Fibroblast of skin of right quadriceps (primary cell): ENCODE measurements at places on chromosomes 11 and 22.

- no peak for DNase-seq
Measured at GRCh38 chr11:74791333-74792100, 42.9 kb downstream of the RNF169 start.

DNA sequence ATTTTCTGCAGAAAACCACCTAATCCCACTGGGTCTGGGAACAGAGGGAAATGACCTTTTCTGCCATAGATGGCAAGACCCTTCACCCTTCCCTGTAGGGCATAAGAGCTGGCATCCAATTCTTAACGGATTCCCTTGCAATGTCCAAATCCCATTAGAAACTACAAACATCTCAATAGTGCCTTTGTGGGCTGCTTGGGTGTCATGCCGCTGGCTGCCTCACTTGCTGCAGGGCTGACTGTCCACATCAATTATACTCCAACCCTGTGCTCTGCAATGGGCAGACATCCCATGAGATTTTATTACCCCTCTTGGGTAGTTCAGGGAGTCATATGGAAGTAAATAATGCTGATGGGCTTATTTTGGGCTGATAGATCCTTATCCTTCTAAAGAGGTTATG is 7.3 kb downstream of the GRAP2 start:
- no peak for DNase-seq

- peak; percentile 35 for DNase-seq
Measured at GRCh38 chr11:105189581-105189980, 50.0 kb upstream of the CARD18 start.

DNA sequence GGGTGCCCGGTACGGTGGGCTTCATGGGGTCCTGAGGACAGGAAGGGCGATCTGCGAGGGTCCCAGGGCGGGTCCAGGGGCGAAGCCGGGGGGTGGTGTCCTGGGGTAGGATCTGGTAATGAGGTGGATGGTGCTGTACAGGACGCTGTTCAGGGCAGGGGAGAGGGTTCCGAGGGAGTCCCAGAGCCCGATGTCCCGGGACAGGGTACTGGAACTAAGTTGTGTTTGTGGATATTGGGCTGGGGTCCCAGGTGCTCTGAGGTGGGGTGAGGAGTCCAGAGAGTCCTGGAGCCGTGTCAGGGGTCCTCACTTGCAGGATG is 426 bp downstream of the LZTR1 start:
- DNase-seq, result no peak

DNA sequence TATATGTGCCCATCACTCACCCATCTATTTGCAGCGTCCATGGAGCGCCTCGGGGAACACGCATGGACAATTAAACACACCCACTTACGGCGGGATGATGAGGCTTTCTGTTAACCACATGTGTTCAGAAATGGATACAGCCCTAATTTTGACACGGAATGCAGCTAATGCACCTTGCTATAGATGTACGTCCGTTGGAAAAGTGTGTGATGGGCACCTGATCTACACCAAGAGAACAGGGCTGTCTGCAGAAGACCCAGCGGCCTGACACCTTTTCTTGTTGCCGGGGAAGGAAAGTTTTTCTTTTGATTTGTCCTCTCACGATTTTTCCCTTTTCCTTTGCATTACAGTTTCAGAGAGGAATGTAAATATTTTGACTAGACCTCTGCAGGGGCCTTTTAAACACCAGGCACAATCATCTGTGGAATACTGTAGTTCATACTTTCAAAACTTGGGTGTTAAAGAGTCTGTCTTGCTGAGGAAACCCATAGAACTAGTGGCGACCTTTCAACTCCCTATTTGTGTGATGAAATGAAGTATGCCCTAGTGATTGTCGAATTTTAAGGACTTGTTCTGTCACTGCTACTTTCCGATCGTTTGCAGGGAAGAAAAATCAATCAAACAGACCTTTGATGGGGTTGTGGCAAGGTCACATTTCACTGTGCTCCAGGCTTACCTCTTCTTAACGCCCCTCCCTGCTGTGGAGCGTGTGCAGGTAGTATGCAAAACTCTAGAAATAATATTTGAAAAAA is 16.5 kb upstream of the PAX6 start:
- DNase-seq, result no peak

DNA sequence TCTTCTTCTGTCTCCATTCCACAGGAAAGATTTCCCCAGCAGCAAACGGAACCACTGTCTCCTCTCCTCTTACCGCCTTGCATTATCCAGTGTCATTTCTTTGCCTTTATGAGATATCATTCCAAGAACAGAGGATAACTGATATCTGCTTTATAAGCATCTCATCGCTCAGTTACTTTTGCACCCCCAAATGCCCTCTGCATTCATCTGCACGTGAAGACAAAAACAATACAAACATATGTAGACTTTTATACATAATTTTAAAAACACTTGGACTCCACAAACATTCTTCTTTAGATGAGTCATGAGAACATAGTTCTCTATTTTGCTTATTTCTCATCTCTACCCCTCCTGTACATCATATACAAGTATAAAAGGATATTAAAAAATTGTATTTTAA is 512 bp upstream of the OR51T1 start:
- no peak for DNase-seq

DNA sequence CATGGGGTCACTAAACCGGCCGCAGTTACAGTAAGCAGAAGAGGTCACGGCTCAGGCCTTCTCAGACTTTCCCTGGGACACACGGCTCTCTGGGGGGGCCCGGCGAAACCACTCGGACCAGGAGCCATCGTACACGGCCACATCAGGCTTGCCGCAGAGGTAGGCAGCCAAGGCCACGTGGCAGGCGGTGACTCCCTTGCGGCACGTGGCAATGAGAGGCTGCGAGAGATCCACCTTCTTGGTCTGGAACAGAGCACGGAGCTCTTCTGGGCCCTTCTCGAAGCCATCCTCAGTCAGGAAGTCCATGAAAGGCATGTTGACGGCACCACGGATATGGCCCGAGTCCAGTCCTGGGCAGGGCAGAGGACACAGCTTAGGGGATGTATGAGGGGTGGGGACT is 8.3 kb downstream of the TST start:
- DNase-seq, result no peak

DNA sequence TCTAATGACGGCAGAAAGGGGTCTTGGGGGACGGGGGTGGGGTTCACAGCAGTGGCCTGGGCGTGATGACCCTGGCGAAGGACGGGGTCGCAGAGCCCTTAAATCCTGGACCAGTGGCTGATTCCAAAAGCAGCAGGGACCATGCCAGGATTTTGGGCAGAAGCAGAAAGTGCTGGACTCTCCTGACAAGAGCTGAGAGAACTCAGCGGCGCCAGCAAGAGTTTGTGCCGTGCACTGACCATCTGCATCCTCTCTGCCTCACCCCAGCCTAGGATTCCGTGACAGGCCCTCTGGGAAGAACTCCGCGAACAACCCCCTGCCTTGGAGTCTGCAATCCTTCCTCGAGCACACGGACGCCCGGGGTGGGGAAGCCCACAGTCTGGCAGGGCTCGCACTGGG is 644 bp upstream of the NDUFV1 start:
- no peak for DNase-seq

DNA sequence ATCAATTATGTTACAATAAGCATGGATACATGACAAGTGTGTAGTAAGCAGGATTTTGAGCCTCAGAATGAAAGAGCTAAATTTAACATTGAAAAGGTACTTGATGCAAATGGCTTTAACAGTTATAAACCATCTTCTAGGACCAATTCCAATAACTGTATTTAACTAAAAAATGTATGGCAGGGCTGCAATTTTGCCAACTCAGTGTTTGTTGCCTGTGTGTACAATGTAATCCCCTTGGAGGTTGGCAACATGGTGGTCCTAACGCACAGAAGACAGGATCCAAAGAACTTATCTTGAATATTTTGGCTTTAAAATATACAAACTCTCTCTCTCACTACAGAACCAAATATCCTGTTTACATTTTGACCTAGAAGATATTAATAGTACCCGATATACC is 2314.1 kb downstream of the LRRC4C start:
- DNase-seq, result no peak

DNA sequence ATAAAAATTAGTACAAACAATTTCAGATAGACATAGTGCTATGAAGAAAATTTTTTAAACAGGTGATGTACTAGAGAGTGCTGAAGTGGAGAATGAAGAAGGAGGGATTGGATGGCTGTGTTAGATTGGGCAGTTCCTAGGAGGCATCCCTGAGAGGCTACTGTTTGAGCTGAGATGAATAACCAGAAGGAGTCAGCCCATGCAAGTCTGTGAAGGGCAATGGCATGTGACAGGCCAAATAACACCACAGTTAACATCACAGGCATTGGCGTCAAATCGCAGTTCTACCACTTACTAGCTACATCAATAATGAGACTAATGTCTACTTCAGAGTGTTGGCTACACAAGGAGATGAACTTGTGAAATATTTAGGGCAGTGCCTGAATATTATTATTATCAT is 35.4 kb downstream of the HORMAD2 start:
- DNase-seq, result no peak

- DNase-seq, result no peak
Measured at GRCh38 chr11:15720460-15720859, 605.7 kb downstream of the INSC start.

- no peak for DNase-seq
Measured at GRCh38 chr11:75509020-75509720, 16.6 kb downstream of the GDPD5 start.

- DNase-seq, result no peak
Measured at GRCh38 chr11:45247433-45247832, 38.7 kb downstream of the SYT13 start.

- no peak for DNase-seq
Measured at GRCh38 chr11:118742304-118742703, 48.7 kb downstream of the DDX6 start.

DNA sequence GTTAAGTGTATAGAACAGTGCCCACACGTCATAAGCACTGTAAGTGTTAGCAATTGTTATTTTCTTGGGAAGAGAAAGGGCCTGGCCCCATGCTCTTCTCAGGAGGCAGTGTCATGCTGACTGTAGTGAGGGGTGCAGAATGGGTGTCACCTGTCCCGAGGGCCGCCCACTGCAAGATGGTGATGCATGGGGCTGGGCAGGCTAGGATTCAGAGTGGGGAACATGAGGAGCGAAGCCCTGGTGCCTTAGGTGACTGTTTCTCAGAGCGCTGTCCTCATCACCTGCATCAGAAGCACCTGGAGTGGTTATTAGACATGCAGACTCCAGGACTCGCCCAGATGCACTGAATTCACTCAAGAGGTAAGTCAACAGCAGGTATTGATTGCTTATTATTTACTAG is 101.0 kb upstream of the PARVA start:
- DNase-seq, result no peak

- no peak for DNase-seq
Measured at GRCh38 chr11:5611627-5612026, 13.2 kb upstream of the TRIM34 start.

GRCh38 chr11:2586087-2586792 is 113.6 kb downstream of the KCNQ1OT1 start:
- DNase-seq, result no peak

DNA sequence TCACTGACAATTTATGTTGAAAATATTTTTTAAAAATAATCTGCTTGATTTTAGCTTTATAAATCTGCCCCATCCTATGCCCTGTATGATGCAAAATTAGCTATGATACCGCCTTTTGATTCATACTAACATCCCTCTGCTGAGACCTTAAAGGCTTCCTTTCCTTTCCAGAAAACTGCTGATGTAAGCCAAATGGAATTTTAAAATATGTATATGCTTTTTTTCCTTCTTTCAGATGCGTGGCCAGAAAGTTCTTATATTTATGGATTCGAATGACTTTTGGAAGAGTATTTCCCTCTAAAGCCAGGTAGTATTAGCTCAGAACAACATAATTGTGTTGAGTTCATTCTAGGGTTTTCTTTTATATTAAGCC is 34.5 kb downstream of the SFI1 start:
- peak; percentile 53 for DNase-seq

- DNase-seq, result no peak
Measured at GRCh38 chr11:87894961-87895360, 280.3 kb downstream of the RAB38 start.

GRCh38 chr11:119624102-119624615 is 104.8 kb downstream of the NECTIN1 start:
- DNase-seq, result no peak

GRCh38 chr11:118881228-118881627 is 2.5 kb upstream of the CXCR5 start:
- no peak for DNase-seq

DNA sequence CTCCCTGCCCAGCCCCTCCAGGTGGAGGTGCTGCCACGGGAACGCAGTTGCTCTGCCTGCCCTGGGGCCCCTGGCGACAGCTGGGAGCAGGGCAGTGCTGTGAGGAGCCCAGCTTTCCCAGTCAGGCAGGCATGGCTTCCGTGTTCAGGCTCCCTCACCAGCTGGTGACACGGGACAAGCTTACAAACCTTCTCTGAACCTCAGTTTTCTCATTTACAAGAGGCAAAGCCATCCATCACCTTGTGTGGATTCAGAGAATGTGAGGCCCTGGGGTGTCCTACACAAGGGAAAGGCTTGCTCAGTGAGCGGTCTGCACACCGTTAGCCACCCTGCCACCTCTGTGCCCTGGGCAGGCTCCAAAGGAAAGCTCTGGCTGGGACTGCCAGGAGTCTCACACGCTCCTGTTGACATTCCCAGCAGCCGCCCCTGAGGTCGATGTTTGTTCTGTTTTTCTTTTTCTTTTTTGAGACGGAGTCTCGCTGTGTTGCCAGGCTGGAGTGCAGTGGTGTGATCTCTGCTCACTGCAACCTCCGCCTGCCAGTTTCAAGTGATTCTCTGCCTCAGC is 23.5 kb downstream of the SUN2 start:
- no peak for DNase-seq

DNA sequence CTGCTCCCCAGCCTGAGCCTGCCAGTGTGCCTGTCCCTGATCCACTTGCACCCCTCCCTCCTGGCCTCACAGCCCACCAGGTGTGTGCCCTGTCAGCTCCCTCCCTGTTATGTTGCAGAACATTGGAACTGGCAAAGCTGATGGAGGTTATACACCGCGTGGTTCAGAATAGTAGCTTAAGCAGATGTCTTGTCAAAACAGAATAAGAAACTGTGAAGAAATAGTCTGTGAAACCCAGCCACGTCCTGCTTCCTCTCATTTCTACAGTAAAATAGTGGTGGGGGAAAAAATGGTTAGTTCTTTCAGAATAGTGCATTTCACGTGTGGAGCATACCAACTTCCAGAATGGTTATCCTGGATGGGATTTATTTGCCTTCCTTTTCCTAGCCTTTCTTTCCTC is 161.2 kb upstream of the NAV2 start:
- no peak for DNase-seq

- DNase-seq, result no peak
Measured at GRCh38 chr22:28958611-28959010, 75.2 kb downstream of the ZNRF3 start.

GRCh38 chr11:1733009-1733715 is 17.2 kb downstream of the IFITM10 start:
- no peak for DNase-seq

- peak; percentile 67 for DNase-seq
Measured at GRCh38 chr11:91871791-91872190, 352.8 kb upstream of the FAT3 start.

DNA sequence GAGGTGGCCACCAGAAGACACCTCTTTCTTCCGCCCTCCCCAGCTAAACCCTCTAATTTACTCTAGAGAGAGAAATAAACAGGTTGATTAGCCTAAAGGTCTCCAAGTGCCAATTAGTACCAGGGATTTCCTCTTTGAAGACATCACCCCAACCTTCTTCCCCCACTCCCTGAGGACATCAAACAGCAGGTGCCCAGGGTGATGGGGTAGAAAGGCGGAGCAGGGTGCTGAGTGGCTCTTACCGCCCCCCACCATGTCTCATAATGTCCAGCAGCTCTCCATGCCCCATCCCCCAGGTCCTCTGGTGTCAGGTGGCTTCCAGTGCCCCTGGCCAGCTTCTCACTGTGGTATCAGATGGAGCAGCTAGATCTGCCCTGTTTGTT is 5.3 kb upstream of the GNAZ start:
- DNase-seq, result no peak
